ENCODE measurements at places on chromosomes 7 and 10.

DNA sequence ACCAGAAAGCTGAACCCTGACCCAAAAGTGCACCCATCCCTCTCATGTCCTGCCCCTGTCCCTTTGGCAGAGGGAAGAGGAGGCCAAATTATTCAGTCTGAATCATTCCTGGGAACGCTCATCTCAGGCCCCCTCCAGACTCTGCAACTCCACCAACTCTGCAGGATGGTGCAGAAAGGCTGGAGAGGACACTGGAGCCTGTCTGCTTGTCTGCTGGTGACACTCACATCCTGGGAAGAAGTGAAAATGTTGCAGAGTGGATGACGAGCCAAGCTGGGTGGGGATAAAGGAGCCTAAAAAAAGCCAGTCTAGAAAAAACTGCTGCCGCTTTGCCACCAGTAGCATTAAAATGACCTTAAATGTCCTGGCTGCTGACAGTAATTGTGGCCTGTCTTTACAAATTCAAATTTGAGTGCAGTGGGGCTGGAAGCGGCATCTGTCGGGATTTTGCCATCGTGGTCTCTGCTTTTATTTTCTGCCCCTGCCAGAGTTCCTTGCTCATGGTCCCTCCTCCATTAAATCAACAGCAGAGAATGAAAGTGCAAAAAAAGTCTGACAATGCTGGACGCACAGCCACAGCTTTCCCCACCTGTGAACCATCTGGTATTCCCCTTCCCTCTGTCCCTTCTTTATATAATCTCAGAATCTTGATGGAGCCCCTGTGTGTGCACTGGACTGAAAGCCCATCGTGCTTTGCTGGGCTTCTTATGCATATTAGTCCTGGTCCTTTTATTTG is 63.9 kb downstream of the STK17A start:
- peak; percentile 29 for DNase-seq

DNA sequence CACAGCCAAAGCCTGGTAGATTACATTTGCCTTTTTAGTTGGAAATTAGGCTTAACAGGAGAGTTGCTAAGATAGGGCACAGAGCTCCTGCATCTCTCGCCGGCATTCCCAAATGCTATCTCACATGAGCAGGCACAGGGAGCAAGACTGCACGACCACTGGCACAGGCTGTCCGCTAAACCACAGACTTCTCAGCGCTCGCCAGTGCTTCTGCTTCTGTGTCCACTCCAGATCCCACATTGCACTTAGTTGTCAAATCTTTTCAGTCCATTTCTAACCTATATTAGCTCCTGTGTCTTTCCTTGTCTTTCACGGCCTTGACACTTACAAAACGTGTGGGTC is 138.9 kb downstream of the EGFR start:
- no peak for DNase-seq

- DNase-seq = no peak
Measured at GRCh38 chr7:129714514-129715063, 103.1 kb downstream of the NRF1 start.

GRCh38 chr10:125144693-125145623 is 15.4 kb downstream of the CTBP2 start:
- DNase-seq = peak; percentile 59

DNA sequence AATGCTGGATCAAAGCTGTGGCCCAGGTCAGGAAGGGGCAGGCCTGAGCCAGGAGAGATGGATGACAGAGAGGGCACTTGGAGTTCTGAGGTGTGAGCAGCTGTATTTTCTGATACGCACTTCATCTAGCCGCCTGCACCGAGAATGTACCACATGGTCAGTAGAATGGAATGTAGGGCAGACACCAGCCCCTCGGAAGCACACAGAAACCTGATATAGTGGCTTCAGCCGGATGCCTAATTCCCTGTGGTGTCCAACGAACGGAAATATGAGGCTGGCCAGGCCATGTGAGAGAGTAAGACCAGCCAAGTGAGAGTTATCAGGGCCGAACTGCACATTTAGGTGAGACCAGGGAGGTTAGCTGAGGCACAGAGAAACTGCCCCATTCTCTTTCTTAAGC is 46.7 kb upstream of the PLCE1 start:
- no peak for DNase-seq

GRCh38 chr7:1242256-1242605 is 9.6 kb downstream of the UNCX start:
- DNase-seq = no peak

DNA sequence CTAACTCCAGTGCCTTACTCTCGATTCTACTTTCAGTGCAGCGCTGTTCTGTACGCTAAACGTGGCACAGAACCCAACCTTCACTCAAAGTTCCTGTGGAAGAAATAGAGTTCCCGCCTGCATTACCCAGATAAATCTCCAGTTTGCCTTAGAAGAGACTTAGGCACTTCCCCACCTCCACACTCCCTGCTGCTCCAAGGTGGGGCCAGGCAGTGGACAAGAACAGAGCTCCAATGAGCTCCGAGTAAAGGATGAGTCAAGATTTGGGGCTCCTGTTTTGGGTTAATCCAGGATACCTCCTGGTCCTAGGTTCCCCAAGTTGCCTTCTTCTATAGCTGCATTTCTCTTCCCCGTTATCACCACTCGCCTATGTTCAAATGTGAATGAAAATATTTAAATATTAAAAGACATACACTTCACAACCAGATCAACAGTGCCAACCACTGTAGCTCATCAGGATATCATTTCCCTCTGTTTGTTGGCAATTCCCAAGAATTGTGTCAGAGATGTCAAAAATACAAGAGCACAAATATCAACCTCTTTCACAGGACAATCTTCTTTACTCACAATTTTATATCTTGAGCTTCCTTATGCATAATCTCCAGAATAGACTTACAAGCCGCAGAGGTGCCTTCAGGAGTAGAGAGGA is 48.0 kb downstream of the MALSU1 start:
- no peak for DNase-seq

All from midbrain (tissue), 1 donor.